ENCODE measurements at places on chromosomes 4 and X.

DNA sequence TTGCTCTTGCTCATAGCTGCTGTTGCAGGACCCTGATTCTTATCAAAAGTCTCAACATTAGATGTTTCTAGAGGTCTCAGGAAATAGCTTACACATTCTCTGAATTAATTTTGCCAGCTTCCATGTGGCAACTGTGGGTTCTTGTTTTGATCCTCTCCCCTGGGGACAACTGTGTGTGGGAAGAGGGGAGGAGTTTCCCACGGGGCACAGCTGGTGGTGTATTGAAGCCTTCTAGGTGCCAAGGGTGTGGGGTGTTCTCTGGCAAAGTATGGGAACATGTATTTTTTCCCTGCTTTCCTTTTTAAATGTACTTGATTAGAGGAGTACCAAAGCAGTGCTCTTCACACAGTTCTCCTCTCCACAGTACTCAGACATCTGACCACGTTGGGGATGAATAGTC, 212.7 kb downstream of the RPA4 start:
- DNase-seq: no peak

DNA sequence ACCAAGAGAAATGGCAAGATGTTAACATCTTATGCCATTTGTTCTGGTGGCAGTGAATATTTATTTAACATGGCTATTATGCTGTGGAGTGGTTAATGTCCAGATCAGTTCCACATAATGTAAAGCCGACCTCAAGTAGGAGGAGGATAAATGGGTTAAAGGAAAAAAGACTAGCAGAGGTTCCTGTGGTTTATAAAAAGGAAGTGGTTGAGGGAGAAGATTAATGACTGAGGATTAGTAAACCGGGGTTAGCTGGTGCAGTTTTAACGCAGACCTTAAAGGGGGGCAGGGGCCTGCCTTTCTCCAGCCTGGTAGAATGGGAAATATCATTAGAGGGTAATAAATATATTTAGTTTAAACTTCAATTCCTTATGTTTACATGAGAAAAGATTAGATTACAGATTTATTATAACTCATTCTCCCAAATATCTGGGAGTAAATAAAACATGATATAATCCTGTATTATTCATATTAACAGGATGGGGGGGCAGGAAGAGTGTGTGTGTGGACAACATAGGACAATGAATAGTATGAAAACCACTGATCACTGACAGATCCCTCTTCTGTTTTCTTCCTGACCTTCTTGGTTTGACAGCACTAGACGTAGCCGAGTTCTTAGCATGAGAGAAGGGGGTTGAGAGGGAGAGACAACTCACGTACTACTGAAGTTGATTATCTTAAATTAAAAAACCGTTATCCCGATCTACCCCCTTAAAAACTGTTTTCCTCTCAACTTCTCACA, 124.1 kb upstream of the LIMCH1 start:
- DNase-seq: no peak

GRCh38 chrX:47900833-47901232, 64.1 kb downstream of the ZNF81 start:
- peak; percentile 42 for DNase-seq

DNA sequence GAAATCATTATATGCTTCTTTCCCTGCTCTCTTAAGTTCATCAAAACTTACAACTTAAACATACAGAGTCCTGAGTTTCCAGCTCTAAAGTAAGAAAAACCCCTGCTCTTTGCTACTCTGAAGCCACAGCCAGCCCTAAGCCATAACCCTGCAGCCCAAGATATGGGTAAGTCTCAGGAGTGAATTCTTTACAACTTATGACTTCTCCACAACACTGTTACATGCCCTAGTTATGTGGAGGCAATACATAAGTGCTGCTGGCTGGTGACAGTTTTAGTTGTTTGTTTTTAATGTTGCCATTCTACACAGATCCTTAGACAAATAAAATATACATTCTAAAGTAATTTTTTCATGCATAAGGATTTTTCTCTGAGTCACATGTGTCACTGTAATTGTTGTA, 100.2 kb downstream of the FBXO8 start:
- DNase-seq: no peak

DNA sequence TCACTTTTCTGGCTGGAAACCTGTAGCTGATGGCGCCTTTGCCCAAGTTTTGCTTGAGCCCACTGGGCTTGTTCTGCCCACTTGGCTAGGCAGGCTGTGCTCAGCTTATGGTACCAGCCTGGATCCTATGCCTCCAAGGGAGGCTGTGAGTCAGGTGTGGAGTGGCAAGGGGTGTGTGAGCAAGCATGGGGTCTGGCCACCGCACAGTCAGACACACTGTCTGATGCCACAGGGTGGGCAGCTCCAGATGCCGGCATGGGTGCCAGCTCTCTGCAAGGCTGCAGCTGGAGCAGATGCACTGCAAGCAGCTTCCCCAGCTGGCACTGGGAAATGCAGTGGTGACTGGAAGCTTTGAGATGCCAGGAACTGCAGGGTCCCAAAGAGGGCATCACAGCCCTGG, 16.3 kb upstream of the GIMD1 start:
- no peak for DNase-seq

DNA sequence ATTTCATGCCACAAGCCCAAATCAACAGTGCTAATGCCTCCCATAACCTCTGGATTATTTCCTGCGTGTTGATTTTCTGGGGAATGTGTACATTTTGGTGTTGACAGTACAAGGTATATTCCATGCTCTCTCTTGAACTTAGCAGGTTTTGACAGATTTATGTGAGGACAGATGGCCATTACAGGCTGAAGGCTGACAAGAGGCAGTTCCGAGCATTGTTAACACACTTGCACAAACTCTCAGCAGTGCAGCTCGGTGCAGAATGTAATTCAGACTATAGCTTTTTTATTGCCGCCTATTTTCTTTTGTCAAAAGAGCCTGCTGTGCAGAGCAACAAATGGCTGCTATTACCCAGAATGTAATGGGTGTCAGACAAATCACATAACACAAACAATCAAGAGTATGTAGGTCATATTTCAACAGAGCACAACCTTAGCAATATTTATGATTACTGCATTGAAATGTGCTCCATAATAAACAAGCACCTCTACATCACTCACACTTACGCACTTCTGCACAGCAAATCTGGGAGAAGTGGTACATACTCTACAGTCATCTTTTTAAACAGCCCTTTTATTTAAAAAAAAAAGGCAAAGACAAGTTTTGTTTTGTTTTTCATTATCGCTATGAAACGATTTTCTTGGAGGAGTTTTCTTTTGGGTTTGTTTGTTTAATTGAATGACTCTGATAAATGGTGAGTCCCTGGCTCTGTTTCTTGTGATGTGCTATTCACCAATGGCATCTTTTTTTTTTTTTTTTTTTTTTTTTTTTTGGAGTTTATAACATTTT, 71.6 kb downstream of the PPARGC1A start:
- no peak for DNase-seq

GRCh38 chr4:25484243-25484721, 107.2 kb downstream of the ANAPC4 start:
- DNase-seq: no peak

DNA sequence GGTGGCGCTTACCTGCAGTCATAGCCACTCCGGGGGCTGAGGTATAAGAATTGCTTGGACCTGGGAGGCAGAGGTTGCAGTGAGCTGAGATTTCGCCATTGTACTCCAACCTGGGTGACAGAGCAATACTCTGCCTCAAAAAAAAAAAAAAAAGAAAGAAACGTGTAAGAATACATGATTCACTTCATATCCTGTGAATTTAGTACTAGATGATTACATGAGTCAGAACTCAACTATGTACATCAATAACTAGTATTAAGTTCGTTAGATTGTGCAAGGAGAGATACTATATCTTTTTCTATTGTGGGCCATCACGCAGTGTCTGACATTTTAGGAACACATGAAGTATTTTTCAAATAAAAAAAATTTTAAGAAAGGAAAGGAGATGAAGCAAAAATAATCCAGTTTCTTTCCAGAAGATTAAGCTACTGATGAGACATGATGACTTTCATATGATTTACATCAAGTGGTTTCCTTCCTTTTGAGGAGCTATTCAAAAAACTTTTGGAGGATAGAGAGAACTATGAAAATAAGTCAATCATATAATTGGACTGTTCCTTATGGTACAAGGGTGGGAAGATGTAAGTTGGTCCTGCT, 64.7 kb upstream of the EXOC1L start:
- no peak for DNase-seq

- DNase-seq: no peak
These were observed 106.3 kb downstream of the C4orf51 start for GRCh38 chr4:145786261-145786660.

GRCh38 chr4:24315056-24315455, 269.3 kb downstream of the DHX15 start:
- DNase-seq: no peak

GRCh38 chr4:173264684-173265185, 69.4 kb downstream of the HMGB2 start:
- no peak for DNase-seq

DNA sequence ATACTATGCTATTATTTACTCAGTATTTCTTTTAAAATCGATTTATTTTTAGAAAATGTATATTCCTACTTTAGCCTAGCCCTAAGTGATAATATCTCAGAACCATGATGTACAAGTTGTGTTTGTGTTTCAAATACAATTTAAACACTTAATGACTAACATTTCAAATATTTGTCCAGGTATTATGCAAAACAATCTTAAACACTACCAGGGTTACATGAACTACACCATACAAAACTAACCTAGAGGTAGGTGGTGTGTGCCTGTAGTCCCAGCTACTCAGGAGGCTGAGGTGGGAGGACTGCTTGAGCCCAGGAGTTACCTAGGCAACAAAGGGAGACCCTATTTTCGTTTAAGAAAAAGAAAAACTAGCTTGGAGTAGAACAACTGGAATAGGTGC, 83.0 kb upstream of the TMEM33 start:
- no peak for DNase-seq

DNA sequence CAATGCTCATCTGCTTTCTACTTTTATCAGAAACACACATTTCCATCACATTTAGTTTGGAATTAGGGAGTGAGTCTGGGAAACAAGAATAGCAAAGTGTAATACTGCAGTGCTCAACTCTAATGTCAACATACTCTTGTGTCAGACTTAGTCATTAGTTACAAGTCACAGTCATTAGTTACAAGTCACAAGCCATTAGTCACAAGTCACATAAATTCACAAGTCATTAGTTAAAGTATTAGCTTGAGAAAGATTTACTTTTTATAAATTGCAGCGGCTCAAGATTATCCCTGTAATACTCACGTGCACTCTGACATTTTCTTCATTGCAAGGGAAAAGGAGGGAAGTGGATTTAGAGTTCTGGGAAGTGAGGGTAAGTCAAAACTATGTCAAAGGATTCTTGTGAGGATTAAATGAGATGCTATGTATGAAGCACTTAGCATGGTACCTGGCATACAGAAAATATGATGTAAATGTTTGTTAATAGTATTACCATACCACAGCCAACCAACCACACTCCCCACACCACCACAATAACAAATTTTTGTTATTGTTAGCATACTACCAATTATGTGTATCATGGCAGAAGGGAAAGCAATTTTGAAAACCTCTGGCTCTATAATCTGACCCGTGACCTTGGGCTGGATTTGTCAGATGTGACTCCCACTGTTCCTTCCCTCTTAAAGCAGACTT, 116.6 kb downstream of the ARHGAP24 start:
- no peak for DNase-seq

DNA sequence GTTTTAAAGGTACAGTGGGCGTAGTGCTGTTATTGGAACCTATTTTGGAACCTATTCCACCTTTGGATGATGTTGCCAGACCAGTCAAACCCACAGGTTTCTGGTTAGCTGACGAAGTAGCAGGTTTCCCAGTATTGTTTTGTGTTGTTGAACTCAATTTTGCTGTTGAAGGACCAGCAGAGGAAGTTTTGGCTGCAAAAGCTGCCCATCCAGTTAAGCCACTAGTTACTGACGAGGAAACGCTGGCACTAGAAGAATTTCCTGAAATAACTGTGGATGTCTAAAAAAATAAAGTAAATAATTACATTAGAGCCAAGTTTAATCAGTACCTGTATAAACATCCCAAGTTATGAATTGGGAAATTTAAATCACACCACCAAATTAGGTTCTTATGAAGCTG, 25.5 kb downstream of the INTS12 start:
- DNase-seq: no peak

- DNase-seq: no peak
These were observed 116.0 kb downstream of the SOWAHB start for GRCh38 chr4:76781698-76782595.

- DNase-seq: no peak
These were observed 66.7 kb upstream of the FRAS1 start for GRCh38 chr4:77990456-77990855.

GRCh38 chr4:148503681-148504080, 61.5 kb upstream of the NR3C2 start:
- no peak for DNase-seq

DNA sequence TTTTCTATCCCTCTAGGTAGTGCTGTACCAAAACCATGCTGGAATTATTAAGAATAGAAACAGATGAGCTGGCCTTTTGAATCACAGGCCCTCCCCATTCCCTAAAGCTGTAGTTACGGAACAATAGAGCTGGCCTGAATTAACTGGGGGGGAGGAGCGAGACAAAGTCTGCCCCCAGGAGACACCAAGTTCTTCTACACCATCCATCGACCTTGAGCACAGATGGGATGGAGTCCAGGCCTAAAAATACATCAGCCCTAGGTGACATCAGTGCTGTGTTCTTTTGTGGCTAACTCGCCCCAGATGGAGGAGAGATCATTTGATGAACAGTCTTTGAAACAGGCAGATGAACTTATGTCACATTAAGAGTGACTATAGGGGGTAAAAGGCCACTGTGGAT, 49.6 kb downstream of the LHFPL1 start:
- DNase-seq: no peak

DNA sequence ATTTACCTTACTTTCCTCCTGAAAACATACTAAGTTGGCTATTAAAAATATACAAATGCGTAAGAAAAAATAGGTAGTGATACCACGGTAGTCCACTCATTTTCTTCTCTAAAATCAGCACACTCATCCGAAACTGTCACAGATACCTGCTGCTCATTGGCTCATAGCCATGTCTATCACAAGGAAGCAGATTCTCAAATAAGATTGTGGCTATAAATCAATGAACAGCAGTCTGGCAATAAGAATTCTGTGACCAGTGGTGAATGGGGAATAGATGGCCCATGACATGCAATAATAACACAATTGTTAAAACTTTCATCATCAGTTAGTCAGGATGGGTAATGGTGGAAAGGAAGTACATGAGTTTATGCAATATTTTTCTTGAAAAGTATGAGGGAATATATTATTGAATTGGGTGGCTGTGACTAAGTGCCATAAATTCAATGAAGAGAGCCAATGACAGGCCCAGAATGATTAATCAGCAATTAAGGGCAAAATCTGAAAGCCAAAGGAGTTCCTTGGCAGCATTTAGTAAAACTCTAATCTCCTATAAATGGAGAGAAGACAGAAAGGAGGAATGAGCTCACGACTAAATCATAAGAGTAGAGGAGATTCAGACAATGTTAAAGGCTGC, 202.3 kb upstream of the NEIL3 start:
- DNase-seq: no peak

DNA sequence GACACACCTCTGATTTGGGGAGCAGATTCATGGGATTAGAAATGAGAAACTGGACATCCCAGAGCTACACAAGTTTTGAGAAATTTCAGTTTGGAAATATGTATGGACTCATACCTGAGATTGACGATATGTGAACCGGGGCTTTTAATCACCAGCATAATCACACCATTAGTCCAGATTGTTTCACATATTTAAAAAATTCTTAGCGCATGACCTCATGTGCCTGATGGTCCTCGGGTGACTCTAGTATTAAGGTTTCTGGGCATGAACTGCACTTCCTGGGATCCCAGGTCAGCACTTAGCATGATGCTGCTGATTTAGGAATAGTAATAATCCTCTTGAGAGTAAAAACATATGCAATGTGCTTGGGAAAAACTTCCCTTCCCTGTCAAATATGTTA, 91.9 kb upstream of the BCOR start:
- no peak for DNase-seq

All from Karpas-422 (cell line).